ENCODE measurements at places on chromosomes 2 and 18.

DNA sequence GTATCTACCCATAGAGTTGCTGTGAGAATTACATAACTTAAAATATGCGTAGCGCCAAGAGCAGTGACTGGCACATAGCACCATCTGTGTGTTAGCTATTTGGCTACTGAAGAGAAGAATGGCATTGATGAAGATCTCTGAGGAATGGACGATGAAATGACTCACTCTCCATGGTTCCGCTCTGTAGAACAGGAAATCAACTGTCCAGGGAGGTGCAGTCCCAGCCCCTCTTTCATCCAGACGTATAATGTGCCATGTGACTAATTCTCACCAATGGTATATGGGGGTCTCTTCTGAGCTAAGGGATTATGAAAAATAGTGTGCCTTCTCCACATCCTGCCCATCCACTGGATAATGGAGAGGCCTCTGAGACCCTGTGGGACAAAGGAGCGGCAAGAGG lies 254.8 kb downstream of the CYP26B1 start:
- H3K4me1 ChIP-seq = peaks cover 14% of the 10 kb centered on the region
- H3K36me3 ChIP-seq = no peaks in the 10 kb centered on the region
- no peak overlapping the region for H3K27ac ChIP-seq
- H3K4me3 ChIP-seq = no peak overlapping the region

- no peak for DNase-seq
- H3K4me1 ChIP-seq = peaks cover 8% of the 10 kb centered on the region
- no peaks in the 10 kb centered on the region for H3K36me3 ChIP-seq
- H3K4me3 ChIP-seq = no peak overlapping the region
- no peak overlapping the region for H3K27ac ChIP-seq
Measured at GRCh38 chr2:200221055-200221955, 85.2 kb upstream of the SPATS2L start.

DNA sequence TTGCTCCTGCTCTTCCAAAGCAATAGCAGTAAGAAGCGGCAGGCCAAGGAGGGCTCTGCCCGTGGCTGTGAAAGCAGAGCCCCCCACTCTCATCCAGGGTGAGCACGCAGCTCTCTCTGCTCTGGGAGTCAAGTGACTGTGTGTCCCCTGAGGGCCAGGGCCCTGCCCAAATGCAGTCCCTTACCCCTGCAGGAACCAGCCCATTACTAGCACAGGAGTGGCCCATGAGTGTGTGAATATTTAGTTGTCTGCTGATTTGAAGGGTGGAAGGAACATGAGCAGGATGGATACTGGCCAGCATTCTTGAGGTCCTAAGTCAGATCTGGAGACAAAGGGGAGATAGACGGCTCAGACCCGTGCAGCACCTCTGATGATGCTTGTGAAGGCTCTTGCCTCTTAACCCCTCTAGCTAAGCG lies 69.7 kb upstream of the FOSL2 start:
- no peaks in the 10 kb centered on the region for H3K36me3 ChIP-seq
- H3K4me3 ChIP-seq = no peak overlapping the region
- peaks cover 45% of the 10 kb centered on the region for H3K4me1 ChIP-seq
- no peak overlapping the region for H3K27ac ChIP-seq

DNA sequence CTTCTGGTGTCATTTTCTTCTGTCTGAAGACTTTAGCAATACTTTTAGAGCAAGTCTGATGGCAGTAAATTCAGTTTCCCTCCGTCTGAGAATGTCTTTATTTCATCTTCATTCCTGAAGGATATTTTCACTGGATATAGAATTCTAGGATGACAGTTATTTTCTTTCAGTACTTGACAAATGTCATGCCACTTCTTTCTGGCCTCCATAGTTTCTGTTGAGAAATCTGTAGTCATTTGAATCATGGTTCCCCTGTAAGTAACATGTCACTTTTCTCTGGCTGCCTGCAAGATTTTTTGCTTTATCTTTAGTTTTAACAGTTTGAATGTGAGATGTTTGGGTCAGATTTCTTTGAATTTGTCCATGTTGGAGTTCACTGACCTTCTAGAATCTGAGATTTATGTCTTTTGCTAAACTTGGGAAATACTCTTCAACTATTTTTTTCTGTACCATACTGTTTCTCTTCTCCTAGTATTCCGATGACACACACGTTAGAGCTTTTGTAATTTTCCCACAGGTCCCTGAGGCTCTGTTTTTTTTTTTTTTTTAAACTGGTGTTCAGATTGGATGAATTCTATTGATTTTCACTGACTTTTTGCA lies 30.2 kb downstream of the RMND5A start:
- peaks cover 15% of the 10 kb centered on the region for H3K36me3 ChIP-seq
- DNase-seq = no peak
- no peak overlapping the region for H3K4me3 ChIP-seq
- no peaks in the 10 kb centered on the region for H3K4me1 ChIP-seq
- H3K27ac ChIP-seq = no peak overlapping the region

- DNase-seq = no peak
- no peak within 1 kb of the TSS for H3K4me3 ChIP-seq
- H3K27ac ChIP-seq = no peak within 1 kb of the TSS
- H3K36me3 ChIP-seq = no peaks in the 10 kb centered on the region
Measured at GRCh38 chr2:27148801-27149439, at the start of gene TCF23. Gene TCF23, plus strand, starts transcription at chr2:27149004. Its CDS starts 130 bp downstream, at chr2:27149134.

DNA sequence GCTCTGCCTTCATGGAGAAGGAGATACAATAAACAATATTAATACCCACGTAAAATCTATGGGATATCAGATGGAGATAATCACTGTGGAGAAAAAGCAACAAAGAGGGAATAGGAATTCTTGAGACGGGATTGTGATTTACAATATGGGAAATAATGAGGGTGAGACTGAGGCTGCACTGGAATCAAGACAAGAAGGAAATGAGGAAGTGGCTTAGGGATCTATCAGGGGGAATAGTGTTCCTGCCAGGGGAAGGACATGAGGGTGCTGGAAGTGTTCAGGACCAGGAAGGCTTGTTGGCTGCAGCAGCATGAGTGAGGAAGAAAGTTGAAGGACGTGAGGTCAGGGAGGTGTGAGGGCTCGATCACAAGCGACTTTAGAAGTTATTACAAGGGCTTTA lies 182.4 kb downstream of the DYSF start:
- no peaks in the 10 kb centered on the region for H3K27me3 ChIP-seq
- peaks cover 5% of the 10 kb centered on the region for H3K36me3 ChIP-seq
- H3K4me1 ChIP-seq = peaks cover 26% of the 10 kb centered on the region
- H3K27ac ChIP-seq = no peak overlapping the region

- H3K4me1 ChIP-seq = no peaks in the 10 kb centered on the region
- H3K27ac ChIP-seq = no peak overlapping the region
- no peak for DNase-seq
Measured at GRCh38 chr2:159684796-159685195, 27.5 kb upstream of the MARCHF7 start.

DNA sequence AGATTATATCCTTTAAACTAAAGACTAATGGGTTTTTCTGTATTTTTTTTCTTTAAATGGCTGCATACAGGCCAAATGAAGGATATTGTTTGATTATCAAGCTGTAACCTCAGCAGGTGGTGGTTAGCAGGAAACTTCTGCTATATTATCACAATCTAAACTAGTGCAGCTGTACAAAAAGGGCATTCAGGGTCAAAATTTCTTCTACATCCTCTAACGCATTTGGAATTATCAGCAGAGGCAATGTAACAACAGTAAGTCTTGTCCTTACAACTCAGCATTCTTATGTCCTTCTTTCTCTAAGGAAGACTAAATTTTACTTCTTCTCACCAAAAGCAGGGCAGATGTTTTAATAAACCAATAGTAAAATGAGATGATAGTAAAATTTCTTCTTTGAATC lies 135.8 kb upstream of the FN1 start:
- H3K36me3 ChIP-seq = no peaks in the 10 kb centered on the region
- H3K4me1 ChIP-seq = peaks cover 2% of the 10 kb centered on the region
- no peak overlapping the region for H3K27ac ChIP-seq
- H3K27me3 ChIP-seq = no peaks in the 10 kb centered on the region
- peak; percentile 72 for DNase-seq

- no peak overlapping the region for H3K4me3 ChIP-seq
- H3K36me3 ChIP-seq = no peaks in the 10 kb centered on the region
- DNase-seq = peak; percentile 69
- H3K4me1 ChIP-seq = peaks cover 11% of the 10 kb centered on the region
Measured at GRCh38 chr2:74577448-74577847, 22.9 kb downstream of the DOK1 start.

GRCh38 chr2:156215656-156216055 lies 116.9 kb downstream of the NR4A2 start:
- no peak overlapping the region for H3K27ac ChIP-seq
- no peaks in the 10 kb centered on the region for H3K36me3 ChIP-seq
- DNase-seq = no peak
- H3K4me3 ChIP-seq = no peak overlapping the region
- no peaks in the 10 kb centered on the region for H3K27me3 ChIP-seq
- H3K4me1 ChIP-seq = no peaks in the 10 kb centered on the region

GRCh38 chr2:949384-950079 lies 1.1 kb upstream of the SNTG2 start:
- no peak for DNase-seq
- H3K36me3 ChIP-seq = no peaks in the 10 kb centered on the region
- H3K27ac ChIP-seq = no peak overlapping the region
- H3K27me3 ChIP-seq = peaks cover 47% of the 10 kb centered on the region
- H3K4me3 ChIP-seq = peak overlapping the region; percentile 46

GRCh38 chr2:29066997-29067605 lies 7.2 kb downstream of the PCARE start:
- H3K27ac ChIP-seq = no peak overlapping the region
- H3K36me3 ChIP-seq = no peaks in the 10 kb centered on the region
- H3K27me3 ChIP-seq = no peaks in the 10 kb centered on the region
- DNase-seq = no peak
- no peak overlapping the region for H3K4me3 ChIP-seq
- peaks cover 47% of the 10 kb centered on the region for H3K4me1 ChIP-seq

DNA sequence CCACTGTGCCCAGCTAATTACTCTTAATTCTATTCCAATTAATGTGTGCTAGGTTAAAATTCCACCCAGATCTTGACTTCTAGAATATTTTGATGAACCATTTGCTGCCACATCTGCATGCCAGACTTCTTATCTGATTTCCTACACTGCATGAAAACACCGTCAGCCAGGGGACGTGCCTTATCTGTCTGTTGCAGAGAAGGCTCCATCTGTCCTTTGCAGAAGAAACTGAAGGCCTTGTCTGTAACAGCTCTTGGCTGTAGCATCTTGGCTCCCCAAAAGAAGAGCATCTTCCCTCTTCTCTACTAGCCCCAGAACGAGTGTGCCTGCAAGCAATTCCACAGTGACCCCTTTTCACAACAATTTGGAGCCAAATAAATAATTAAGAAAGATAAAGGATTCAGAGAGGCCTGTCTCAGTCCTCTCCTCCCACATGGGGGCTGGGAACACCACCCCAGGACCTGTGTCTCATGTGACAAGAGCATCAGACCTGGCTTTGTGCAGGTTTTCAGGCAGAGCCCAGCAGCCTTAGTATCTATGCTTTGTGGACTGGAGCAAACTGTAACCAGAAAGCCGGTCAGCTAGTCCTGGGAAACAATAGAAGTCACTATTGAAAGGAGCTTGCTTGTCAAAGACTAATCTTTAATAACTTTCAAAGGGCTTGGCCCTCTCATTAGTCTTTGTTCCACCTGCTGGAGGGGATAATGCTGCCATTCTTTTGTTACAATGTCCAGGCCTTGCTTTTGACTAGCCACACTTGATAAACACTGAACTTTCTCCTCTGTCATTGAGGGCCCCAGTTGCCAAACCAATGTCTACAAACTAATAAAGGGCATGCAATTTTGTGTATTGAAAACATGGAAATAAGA lies 84.0 kb upstream of the NEUROD1 start:
- H3K36me3 ChIP-seq = no peaks in the 10 kb centered on the region
- no peak overlapping the region for H3K27ac ChIP-seq
- no peaks in the 10 kb centered on the region for H3K27me3 ChIP-seq
- no peaks in the 10 kb centered on the region for H3K4me1 ChIP-seq
- no peak overlapping the region for H3K4me3 ChIP-seq
- DNase-seq = no peak

DNA sequence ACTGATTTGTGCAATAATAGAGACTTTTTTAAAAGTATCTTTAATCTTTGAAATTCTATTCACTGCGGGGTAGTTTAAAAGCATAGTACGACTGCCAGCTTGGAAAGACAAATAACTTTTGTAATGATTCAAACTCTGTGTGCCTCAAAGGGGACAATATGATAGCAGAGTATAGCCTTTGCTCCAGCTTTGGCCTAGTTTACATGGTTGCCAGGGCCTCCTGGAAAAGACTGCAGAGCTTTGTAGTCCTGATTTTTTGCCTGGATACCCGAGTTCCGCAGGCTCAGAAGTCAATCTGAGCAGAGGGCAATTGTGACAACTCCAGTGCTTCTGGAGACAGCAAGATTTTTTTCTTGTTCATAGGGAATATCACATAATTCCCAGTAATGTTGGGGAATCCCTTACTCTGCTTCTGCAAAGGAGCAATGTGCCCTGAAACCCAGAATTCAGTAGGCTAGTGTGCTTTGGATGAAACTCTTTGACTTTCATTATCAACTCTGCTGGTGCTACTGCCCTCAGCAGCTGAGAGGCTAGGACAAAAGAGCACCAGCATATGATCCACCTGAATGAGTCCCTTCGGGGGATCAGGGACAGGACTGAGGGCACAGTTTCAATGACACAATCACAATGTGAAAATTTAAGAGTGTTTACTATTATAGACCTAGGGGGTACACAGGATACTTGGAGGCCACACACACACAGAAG lies 768.1 kb downstream of the TMEM182 start:
- H3K27me3 ChIP-seq = no peaks in the 10 kb centered on the region
- no peaks in the 10 kb centered on the region for H3K36me3 ChIP-seq
- H3K4me1 ChIP-seq = no peaks in the 10 kb centered on the region

GRCh38 chr2:224426656-224427055 lies 24.7 kb upstream of the FAM124B start:
- H3K36me3 ChIP-seq = no peaks in the 10 kb centered on the region
- DNase-seq = no peak
- no peak overlapping the region for H3K4me3 ChIP-seq
- H3K27me3 ChIP-seq = no peaks in the 10 kb centered on the region
- H3K4me1 ChIP-seq = peaks cover 5% of the 10 kb centered on the region

DNA sequence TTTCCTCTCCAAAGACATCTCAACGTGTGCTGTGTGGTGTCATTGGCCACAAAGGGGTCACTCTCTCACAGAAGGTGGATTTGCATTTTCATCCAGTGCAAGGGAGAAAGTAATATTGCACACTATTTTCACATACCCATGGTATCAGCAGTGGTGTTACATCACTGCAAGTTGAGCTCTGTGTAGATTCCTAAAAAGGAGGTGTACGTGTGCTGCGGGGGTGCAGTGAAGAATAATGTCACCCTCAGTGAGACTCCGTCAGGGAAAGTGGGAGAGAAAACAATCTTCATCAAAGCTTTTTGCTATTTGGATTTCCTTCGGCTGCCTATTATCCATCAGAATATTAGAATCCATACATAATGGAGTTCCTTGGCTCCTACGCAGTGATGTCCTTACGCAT lies 733.8 kb upstream of the FANCL start:
- H3K36me3 ChIP-seq = no peaks in the 10 kb centered on the region
- no peak for DNase-seq
- no peak overlapping the region for H3K27ac ChIP-seq
- no peaks in the 10 kb centered on the region for H3K27me3 ChIP-seq

GRCh38 chr2:64931246-64932115 lies 57.7 kb upstream of the SLC1A4 start:
- H3K36me3 ChIP-seq = no peaks in the 10 kb centered on the region
- DNase-seq = no peak
- H3K27ac ChIP-seq = no peak overlapping the region
- H3K4me1 ChIP-seq = no peaks in the 10 kb centered on the region
- H3K4me3 ChIP-seq = no peak overlapping the region

Data from muscle of leg (tissue), 16 donors.